Thymus (tissue), 14 donors: ENCODE measurements at places on chromosomes 2 and 18. TPM values are rescaled to one million over a fixed set of nuclear protein-coding genes. Genes with fewer than 3 reads are reported as not detected.

LRATD1 gene
- 2.1 TPM for total RNA-seq

- DNase-seq: no peak
Observed at GRCh38 chr2:132252894-132253264, 91.1 kb upstream of the ANKRD30BL start.

LONRF2 gene
- total RNA-seq: 0.24 TPM

- DNase-seq: no peak
Observed at GRCh38 chr18:35087726-35088125, 46.5 kb downstream of the MAPRE2 start.

SPDYA gene
- 0.47 TPM for total RNA-seq

PROM2 gene
- 2.3 TPM for total RNA-seq

TGFA gene
- 1.6 TPM for total RNA-seq

ABCA12 gene
- 0.14 TPM for total RNA-seq

DNA sequence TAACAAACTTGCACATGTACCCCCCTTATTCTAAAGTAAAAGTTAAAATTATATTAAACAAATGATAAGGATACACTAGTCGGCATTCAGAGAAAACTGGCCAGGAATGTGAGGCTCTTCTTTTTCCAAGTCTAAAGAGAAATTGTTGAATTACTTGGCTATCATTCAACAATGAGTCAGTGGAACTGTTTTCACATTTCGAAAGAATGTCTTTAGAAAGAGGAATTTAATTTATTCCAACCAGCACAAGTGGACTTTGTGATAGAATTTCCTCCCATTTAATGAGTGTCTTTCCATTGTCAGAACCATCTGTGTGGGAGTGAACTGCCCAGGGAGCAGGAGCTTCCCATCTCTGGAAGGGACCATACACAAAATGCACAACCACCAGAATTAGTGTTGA, 792.2 kb downstream of the EPHA4 start:
- no peak for DNase-seq

GCG gene
- 1.7 TPM for total RNA-seq

ZNF396 gene
- 1.7 TPM for total RNA-seq

DNA sequence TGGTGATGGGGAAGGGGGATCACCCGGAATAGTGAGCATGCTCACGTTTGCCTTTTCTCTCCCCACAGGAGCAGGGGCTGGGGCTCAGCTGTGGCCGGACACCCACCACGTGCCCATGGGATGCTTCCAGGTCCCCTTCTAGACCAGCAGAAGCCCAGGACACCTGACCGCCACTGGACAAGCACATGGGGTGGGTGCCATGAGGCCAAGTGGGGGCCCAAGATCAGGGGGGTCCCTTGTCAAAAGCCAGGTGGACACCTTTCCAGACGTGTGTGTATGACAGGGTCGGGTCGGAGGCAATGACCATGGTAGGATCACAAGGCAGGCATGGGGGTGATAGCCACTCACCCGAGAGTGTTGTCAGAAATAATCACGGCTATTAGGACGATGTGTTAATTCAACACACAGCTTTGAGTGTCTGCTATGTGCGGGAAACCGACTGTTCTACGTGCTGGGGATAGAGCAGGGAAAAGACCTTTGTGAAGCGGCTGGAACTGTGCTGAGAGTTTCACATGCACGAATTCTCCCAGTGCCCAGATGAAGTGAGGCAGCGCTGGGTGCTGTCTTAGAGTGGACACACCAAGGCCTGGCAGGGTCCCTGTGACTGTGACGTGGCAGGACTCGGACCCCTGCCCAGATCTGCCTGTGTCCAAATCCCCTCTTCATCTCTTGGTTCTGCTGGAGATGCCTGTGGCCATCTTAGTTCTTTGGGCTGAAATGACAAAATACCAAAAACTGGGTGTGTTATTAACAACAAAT, 244.7 kb downstream of the NDUFA10 start:
- no peak for DNase-seq

TRIM43 gene
- total RNA-seq: 0.66 TPM

DNA sequence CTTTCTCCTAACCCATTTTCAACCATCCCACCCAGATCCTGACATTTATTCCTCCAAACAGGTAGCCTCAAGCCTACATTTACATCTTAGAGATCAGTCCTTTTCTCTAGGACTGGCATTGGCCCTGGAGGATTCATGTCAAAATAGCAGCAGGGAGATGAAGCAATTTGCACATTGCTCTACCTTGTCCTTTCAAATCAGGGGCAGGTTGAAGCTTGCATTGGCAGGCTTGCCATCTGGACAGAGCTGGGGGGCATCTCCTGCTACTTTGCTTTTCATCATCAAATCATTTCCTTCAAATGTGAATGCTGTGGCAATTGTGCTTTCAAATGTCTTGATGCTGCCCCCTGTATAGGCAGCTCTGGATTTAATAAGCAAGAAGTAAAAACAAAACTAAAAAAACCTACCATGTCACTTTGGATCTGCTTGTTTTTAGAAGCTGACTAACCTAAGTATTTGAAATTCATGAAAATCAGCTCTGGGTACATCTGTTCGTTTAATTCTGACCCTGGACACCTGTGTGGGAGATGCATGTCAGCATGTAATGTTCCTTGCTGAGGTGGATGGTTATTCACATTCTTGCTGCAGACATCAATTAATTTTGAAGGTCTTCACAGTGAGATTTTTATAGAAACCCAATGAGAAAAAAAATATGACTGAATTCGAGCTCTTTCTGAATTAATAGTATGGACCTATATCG, 47.9 kb downstream of the KIF5C start:
- no peak for DNase-seq

DNA sequence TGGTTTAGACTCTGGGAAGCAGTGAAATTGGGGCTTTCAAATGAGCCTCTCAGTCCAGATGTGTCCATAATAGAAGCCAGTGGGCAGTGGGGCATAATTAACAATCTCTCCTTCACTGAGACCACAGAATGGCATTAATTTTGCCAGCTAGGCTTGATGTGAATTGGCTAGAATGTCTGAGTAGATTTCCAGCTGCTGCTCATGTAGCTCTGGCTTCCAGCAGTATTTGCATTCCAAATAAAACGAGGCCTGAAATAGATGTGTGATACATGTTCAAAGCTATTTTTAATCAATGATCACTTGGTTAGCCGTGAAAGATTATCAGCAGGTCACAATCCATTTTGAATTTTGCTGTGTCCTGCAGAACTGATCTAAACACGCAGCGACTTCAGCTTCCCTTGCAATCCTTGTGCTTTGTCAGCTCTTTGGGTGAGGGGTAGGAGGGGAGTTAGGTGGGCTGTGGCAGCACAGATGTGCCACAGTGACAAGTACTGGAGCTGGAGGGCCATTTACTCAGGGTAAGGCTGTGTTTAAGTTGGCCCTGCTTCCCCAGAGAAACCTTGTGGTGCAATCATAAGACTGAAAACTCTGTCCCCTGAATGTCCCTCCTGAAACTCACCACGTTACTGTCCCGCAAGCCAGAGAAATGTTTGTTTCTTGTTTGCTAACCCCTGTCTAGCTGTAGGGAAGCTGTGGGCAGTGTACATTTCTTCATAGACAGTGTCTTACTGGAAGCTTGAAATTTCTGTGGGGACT, 56.9 kb upstream of the TMEM178A start:
- DNase-seq: no peak

DNA sequence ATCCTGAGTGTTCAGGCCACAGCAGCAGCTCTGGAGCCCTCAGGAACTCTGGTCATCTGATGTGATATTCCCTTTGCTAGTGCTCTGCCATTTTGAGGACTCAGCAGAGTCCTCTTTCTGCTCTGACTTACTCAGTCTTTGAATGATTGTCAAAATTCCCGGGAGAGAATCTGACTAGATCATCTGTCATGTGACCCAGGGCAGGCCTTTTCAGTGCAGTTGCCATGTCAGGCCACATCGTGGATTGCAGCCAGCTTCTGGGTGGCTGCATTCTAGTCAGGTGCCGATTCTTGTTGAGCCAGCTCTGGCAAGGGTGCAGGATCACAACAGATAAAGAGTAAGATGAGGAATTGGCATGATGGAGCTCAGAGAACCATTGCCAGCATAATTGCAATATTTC, 795.6 kb downstream of the CPS1 start:
- no peak for DNase-seq

COLEC12 gene
- 5.6 TPM for total RNA-seq

DNA sequence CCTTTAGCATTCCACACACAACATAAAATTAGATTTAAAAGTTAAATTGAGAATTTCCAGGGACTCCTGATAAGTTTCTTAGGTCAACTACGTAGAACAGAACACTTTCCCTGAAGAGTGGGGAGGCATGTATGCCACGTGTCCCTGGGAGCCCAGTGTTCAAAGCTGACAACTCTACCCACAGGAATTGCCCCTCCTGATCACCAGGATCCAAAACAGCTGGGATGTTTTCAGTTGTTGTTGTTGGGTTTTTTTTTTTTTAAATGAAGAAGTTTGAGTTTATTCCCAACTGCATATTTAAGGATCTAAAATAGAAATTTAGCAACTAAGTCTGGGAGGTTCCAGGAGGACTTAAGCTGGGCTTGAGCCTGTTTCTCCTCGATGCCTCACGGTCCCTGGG, 100.5 kb downstream of the TPGS2 start:
- no peak for DNase-seq
